Type B pancreatic cell (in vitro differentiated cells): ENCODE measurements at places on chromosomes 3 and 15. TPM values are rescaled to one million over a fixed set of nuclear protein-coding genes. Genes with fewer than 3 reads are reported as not detected.

ZBED2 gene
- 2.2 and 3.3 TPM in 2 replicates for total RNA-seq

CLEC3B gene
- 0.43 and 1.2 TPM in 2 replicates for total RNA-seq

DHX36 gene
- total RNA-seq = 59.7 and 85.6 TPM in 2 replicates

GADL1 gene
- total RNA-seq = 1.9 and 3.1 TPM in 2 replicates

SLCO2A1 gene
- total RNA-seq = 3.4 and 3.8 TPM in 2 replicates

HRG gene
- total RNA-seq = not detected in 2 replicates

RNU6-1 gene
- not detected in 2 replicates for total RNA-seq

DNA sequence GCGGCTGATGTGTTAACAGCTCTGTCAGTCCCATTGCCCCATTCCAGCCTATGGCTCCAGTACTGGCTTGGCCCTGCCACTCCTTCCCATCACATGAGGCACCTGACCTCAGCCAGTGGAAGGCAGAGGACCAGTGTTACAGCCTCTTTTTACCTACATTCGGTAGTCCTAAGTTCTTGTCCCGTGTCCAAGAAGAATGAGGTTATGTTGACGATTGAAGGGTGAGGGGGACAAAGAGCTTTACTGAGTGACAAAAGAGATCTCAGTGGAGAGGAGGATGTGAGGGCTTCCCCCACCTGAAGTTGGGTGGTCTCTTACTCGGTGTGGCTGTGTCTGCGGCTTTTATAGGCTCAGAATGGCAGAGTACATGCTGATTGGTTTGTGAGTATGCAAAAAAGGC is 7.3 kb upstream of the MPI start:
- H3K4me1 ChIP-seq = no peaks in the 10 kb centered on the region
- no peaks in the 10 kb centered on the region for H3K27me3 ChIP-seq
- no peaks in the 10 kb centered on the region for H3K36me3 ChIP-seq
- no peak for DNase-seq
- H3K4me3 ChIP-seq = no peak overlapping the region

GRCh38 chr15:56524915-56525314 is 60.0 kb upstream of the MNS1 start:
- H3K36me3 ChIP-seq = no peaks in the 10 kb centered on the region
- H3K27ac ChIP-seq = no peak overlapping the region
- no peak overlapping the region for H3K4me3 ChIP-seq
- no peaks in the 10 kb centered on the region for H3K4me1 ChIP-seq
- no peak for DNase-seq

GRCh38 chr3:138441742-138442141 is 7.3 kb downstream of the ESYT3 start:
- peaks cover 32% of the 10 kb centered on the region for H3K27me3 ChIP-seq
- no peak overlapping the region for H3K27ac ChIP-seq
- peaks cover 4% of the 10 kb centered on the region for H3K4me1 ChIP-seq
- no peak for DNase-seq
- H3K4me3 ChIP-seq = no peak overlapping the region
- no peaks in the 10 kb centered on the region for H3K36me3 ChIP-seq

DNA sequence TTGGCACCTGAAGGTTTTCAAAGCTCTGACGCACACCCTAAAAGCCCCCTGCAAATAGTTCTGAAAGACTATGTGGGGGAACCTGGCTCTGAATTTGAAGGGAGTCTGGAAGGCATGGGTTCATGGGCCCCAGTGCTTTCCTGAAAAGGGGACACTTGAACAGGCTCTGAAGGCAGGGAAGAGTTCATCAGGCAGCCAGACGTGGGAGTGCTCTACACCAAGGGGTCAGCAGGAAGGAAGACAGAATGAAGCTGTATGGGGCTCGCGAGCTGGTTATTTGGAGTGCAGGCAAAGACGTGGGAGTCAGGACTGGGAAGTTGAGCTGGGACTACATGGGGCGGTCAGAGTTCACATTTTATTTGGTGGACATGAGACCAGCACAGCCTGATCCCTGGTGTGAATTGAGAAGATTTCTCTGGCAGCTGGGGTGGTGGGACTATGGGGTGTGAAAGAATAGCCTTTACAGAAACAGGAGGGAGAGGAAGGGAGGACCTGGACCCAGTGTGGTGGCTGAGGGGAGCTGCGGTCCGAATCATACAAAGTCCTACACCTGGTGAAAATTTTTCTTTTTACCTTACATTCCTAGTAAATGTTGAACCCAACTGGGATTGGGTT is 12.6 kb downstream of the ABHD6 start:
- DNase-seq = no peak
- H3K36me3 ChIP-seq = no peaks in the 10 kb centered on the region
- peak overlapping the region; percentile 14 for H3K4me3 ChIP-seq
- no peaks in the 10 kb centered on the region for H3K27me3 ChIP-seq
- H3K4me1 ChIP-seq = peaks cover 34% of the 10 kb centered on the region

DNA sequence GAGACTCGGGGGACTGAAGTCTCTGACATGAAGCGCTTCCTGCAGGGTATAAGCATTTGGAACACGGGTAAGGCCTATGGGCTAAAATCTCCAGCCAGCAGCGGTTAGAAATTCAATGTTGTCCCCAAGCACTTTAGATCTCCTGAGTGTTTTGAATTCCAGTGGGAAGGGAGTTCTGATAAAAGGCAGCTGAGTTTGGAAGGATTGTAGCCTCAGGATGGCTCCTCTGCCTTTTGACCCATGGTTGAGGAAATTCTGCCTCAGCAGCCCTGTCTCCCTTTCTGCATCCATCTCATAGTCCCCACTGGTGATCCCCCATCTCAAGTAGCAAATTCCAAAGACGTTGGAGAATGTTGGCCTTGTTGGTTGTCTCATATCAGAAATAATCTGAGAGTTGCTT is 24.2 kb upstream of the HACD2 start:
- no peak for DNase-seq
- peaks cover 12% of the 10 kb centered on the region for H3K4me1 ChIP-seq
- no peaks in the 10 kb centered on the region for H3K27me3 ChIP-seq
- H3K4me3 ChIP-seq = no peak overlapping the region
- no peak overlapping the region for H3K27ac ChIP-seq

GRCh38 chr3:187104342-187104741 is 35.0 kb downstream of the RPL39L start:
- no peak overlapping the region for H3K4me3 ChIP-seq
- H3K27ac ChIP-seq = no peak overlapping the region
- H3K4me1 ChIP-seq = peaks cover 6% of the 10 kb centered on the region
- DNase-seq = no peak

GRCh38 chr3:64223791-64224745 is 1.2 kb downstream of the PRICKLE2 start:
- no peaks in the 10 kb centered on the region for H3K36me3 ChIP-seq
- no peak for DNase-seq
- H3K4me3 ChIP-seq = peak overlapping the region; percentile 77

DNA sequence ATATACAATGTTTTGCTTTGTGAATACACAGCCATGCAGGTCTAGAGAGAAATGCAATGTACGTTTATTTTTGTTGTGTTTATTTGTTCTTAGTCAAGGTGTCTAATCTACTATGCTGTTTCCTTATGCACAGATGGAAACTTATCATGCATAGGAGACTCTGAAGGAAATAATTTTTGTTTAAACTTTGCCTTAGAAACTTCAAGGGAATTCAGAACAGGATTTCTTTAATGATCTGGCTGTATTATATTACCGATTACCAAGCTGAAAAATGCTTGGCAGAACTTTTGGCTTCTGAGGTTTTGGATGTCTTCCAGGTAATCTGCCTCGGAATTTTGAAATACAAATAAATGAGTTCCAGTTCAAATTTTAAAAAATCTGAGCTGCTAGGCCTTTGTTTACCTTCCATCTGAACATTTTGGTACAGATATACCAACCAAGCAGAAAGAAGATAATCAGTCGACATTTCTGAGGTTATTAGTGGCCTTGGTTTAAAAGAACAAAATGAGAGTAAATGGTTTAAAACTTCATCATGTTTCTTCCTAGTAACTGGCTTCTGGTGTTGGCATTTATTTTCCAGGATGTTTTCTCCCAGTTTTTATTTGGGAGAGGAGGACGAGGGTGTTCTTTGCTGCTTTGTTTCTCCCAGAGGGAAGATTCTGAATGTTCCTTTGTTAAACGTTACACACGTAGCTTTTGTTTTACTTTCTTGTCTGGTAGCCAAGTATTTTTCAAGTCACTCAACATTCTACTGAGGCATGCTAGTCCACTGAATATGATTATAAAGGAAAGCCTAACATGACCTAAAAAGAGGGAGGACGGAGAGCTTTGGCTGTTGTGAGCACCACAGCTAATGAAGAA is 421.8 kb upstream of the TBL1XR1 start:
- H3K36me3 ChIP-seq = no peaks in the 10 kb centered on the region
- H3K4me1 ChIP-seq = peaks cover 20% of the 10 kb centered on the region
- peak overlapping the region; percentile 4 for H3K27ac ChIP-seq
- H3K4me3 ChIP-seq = no peak overlapping the region
- no peaks in the 10 kb centered on the region for H3K27me3 ChIP-seq
- DNase-seq = no peak

GRCh38 chr3:152957491-152957890 is 122.6 kb downstream of the P2RY1 start:
- H3K27me3 ChIP-seq = no peaks in the 10 kb centered on the region
- no peaks in the 10 kb centered on the region for H3K36me3 ChIP-seq
- H3K27ac ChIP-seq = no peak overlapping the region

DNA sequence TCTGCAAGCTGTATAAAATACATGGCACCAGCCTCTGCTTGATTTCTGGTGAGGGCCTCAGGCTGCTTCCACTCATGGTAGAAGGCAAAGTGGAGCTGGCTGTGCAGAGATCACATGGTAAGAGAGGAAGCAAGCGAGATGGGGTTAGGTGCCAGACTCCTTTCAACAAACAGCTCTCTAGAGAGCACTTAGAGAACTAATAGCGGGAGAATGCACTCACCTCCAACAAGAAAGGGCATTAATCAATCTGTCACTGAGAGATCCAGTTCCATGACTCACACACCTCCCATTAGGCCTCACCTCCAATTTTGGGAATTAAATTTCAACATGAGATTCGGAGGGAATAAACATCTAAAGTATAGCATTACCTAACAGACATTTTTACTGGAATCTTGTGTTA is 644.1 kb upstream of the ARRDC4 start:
- no peaks in the 10 kb centered on the region for H3K27me3 ChIP-seq
- H3K4me3 ChIP-seq = no peak overlapping the region
- H3K4me1 ChIP-seq = no peaks in the 10 kb centered on the region
- H3K36me3 ChIP-seq = no peaks in the 10 kb centered on the region
- no peak for DNase-seq
- no peak overlapping the region for H3K27ac ChIP-seq

DNA sequence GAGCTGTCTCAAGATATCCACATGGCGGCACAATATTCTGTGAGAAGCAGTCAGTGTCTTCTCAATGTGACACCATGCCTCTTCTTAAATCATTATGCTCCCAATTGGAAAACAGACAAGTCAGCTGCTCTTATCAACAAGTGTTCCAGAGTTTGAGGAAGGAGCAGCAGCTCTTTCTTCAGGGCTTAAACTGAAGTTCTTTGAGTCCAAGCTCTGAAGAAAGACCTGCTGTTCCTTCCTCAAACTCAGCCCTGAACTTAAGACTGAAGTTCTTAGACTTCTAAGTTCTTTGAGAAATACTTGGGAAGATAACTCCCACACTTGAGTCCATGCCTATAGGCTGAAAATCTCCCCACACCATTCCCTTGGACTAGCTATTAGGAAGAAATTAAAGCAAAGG is 43.4 kb downstream of the NPTN start:
- no peaks in the 10 kb centered on the region for H3K27me3 ChIP-seq
- H3K36me3 ChIP-seq = peaks cover 30% of the 10 kb centered on the region

DNA sequence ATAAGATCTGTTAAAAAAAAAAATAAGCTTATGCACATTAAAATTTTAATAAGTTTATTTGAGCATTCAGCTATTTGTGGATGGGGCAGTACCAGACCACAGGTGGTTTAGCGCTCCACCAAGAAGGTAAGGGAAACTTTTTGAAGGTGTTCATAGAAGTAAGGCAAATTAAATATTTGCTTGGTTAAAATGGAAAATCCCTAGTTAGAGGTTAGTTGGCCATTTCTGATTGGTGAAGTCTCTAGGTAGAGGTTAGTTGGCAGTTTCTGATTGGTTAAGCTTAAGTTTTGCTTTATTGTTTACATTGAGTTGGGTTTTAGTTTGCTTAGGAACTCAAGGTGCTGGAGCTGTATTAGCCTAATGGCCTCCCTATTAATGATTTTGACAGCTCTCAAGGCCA is 30.7 kb downstream of the SCN11A start:
- no peaks in the 10 kb centered on the region for H3K27me3 ChIP-seq
- no peak overlapping the region for H3K27ac ChIP-seq
- no peaks in the 10 kb centered on the region for H3K36me3 ChIP-seq
- DNase-seq = no peak
- no peak overlapping the region for H3K4me3 ChIP-seq
- H3K4me1 ChIP-seq = peaks cover 6% of the 10 kb centered on the region
